MG63 (cell line): ENCODE measurements at places on chromosomes 6 and 20. TPM values are rescaled to one million over a fixed set of nuclear protein-coding genes. Genes with fewer than 3 reads are reported as not detected.

DNA sequence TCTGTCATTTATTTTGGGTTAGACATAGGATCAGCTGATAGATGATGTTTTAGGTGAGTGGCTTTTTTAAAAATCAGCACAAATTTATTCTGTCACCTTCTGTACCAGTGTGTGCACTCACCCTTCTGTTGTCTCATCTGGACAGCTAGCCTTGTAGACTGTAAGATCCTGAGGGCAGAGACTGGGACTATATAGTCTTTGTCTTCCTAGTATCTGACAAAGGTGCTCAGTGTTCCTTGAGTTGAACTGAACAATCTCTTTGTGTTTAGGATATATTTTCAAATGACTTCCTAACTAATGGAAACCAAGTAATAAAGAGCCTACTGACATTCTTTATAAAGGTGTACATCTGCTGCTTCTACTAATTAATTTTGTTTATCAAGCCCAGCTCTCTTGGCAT, 3.0 kb downstream of the DCBLD1 start:
- no peak for DNase-seq

GRCh38 chr20:47466213-47466612, 35.5 kb upstream of the NCOA3 start:
- no peak for DNase-seq

DNA sequence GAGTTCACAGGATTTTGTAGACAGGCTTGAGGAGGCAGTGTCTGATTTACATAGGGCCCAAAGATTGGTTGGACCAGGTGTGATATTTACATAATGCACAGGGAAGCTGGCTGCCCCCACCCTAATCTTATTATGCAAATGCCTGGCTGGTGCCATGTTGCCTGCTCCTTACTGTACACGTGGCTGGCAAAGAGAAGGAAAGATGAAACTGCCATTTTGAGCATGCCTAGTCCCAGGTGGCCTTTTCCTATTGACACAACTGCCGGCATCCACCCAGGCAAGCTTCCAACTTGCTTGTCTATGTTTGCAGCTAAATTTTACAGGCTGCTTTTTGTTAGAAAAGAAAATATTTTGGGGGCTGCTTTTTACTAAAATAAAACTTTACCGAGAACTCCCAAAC, 174.6 kb downstream of the LMBRD1 start:
- no peak for DNase-seq

LAMA2 gene
- total RNA-seq: 6.7 and 8.5 TPM in 2 replicates

RPS6KA2 gene
- 14.1 and 14.3 TPM in 2 replicates for total RNA-seq

TRPC4AP gene
- total RNA-seq: 65.8 and 97.7 TPM in 2 replicates

PSORS1C1 gene
- total RNA-seq: not detected in 2 replicates
